PC-3 (cell line): ENCODE measurements at places on chromosomes 7 and 10. TPM values are rescaled to one million over a fixed set of nuclear protein-coding genes. Genes with fewer than 3 reads are reported as not detected.

LIPJ gene
- not detected in 2 replicates for total RNA-seq

FXYD4 gene
- total RNA-seq = not detected in 2 replicates

ABCA13 gene
- total RNA-seq = 1.8 and 2.1 TPM in 2 replicates

TWIST1 gene
- total RNA-seq = 15.7 and 22.3 TPM in 2 replicates

EPHA1 gene
- 43.9 and 46.4 TPM in 2 replicates for total RNA-seq

CLDN4 gene
- 656 and 724 TPM in 2 replicates for total RNA-seq

PURB gene
- 8.9 and 14.6 TPM in 2 replicates for total RNA-seq

HMX2 gene
- total RNA-seq = not detected in 2 replicates

STEAP1B gene
- total RNA-seq = 0.47 TPM in 1 of 2 replicates, not detected in the other

RGS10 gene
- total RNA-seq = 22.0 and 27.6 TPM in 2 replicates

NANOS1 gene
- 5.4 and 6.0 TPM in 2 replicates for total RNA-seq

PAX2 gene
- not detected in 2 replicates for total RNA-seq

LIPN gene
- total RNA-seq = not detected in 2 replicates

HABP2 gene
- not detected in 2 replicates for total RNA-seq

PPP1R17 gene
- total RNA-seq = not detected in 2 replicates

NPY gene
- not detected in 2 replicates for total RNA-seq
